ENCODE measurements at places on chromosomes 16 and 17. TPM values are rescaled to one million over a fixed set of nuclear protein-coding genes. Genes with fewer than 3 reads are reported as not detected.

DNA sequence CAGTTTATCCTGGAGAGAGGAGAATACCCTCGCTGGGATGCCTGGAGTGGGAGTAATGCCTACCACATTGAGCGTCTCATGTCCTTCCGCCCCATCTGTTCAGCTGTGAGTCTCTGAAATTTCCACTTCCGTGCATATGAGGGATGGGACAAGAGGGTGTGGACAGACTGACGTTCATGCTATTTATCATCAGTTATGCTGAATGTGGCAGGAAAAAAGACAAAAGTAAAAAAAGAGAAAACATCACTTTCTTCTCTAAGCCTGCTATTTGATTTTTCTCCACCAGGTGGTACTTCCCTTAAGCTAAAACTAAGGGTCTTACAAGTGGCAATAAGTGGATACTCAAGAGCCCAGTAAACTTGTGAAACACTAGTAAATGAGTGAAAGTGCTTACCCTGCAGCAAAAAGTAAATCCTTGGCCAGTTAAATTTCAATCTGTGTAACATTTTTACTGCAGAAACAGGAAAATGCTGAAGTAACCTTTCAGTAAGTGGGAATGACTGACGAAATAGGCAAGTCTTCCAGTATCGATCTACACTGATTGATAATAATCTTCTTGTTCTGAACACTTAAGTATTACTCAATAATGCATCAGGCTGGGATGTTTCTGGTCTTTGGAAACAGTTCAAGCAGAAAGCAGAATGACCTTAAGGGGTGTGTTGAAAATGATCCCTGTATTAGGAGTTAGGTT, 5.6 kb downstream of the CRYBA1 start:
- DNase-seq: no peak

- no peak for DNase-seq
Observed at GRCh38 chr16:2881783-2882649, 999 bp upstream of the FLYWCH2 start.

DNA sequence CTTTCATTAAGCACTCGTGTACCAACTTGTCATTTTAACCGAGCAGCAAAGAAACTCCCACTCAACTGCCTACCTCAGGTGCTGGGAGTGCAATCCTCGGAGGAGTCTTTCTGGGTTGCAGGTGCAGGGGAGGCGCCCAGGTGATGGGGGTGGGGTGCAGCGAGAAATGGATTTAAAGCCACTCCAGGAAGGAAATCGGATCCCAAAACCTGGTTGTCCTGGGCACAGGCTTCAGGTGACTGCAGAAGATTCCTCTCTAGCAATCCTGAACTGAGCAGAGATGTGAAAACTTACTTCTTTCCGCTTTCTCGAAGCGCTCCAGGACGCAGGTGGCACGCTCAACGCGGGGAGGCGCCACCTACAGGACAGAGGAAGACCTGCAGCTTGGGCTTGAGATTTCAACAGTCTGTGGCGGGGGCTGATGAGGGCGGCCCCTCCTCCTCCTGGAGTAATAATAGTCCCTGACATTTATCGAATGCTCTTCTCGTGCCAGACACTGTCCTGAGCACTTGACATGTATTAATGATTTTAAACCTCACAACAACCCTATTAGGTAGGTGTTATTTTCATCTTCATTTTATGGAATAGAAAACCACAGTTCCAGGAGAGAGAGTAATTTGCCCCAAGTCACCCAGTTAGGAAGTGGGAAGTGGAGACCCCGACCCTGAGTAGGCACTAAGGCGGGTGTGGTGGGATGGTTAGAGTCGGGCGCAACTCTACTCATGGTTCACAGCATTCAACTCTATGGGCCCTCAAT, 27.2 kb upstream of the SKAP1 start:
- DNase-seq: peak; percentile 30

GRCh38 chr17:44374306-44375195, 10.9 kb upstream of the FAM171A2 start:
- DNase-seq: no peak

TEKT3 gene
- 0.79 TPM for total RNA-seq

KRT28 gene
- total RNA-seq: not detected

Measured in omental fat pad (tissue), 4 donors.